Uterus (tissue), 4 donors: ENCODE measurements at places on chromosomes 2 and 18.
A peak's percentile ranks its signal among the peaks of the same experiment; 100 is the strongest.

GRCh38 chr2:230569298-230569697 lies 143.3 kb upstream of the CAB39 start:
- H3K4me3 ChIP-seq = no peak overlapping the region
- no peak for DNase-seq
- no peak overlapping the region for H3K27ac ChIP-seq
- H3K36me3 ChIP-seq = no peaks in the 10 kb centered on the region

DNA sequence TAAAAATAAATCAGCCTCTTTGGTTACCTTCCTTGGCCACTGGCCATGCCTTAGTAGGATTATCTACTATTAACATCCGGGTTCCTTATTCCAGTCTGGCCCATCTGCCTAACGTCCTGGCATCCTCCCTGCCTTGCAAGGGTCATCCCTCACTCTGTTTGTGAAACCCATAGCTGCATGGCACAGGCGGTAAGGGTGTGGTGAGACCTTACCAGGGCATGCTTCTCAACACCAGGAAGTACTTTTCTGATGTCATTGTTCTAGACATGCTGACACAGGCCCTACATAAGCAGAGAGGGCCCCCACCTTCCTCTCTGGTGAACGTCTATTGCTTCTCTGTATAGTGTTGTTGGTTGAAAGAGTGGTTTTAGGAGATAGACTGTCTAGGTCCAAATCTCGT lies 296.8 kb upstream of the SPRED2 start:
- no peak for DNase-seq
- no peaks in the 10 kb centered on the region for H3K27me3 ChIP-seq
- no peak overlapping the region for H3K4me3 ChIP-seq
- no peak overlapping the region for H3K27ac ChIP-seq

GRCh38 chr2:219737270-219737691 lies 109.9 kb downstream of the SLC4A3 start:
- H3K4me3 ChIP-seq = no peak overlapping the region
- H3K27me3 ChIP-seq = no peaks in the 10 kb centered on the region
- DNase-seq = no peak
- H3K27ac ChIP-seq = no peak overlapping the region
- no peaks in the 10 kb centered on the region for H3K36me3 ChIP-seq

DNA sequence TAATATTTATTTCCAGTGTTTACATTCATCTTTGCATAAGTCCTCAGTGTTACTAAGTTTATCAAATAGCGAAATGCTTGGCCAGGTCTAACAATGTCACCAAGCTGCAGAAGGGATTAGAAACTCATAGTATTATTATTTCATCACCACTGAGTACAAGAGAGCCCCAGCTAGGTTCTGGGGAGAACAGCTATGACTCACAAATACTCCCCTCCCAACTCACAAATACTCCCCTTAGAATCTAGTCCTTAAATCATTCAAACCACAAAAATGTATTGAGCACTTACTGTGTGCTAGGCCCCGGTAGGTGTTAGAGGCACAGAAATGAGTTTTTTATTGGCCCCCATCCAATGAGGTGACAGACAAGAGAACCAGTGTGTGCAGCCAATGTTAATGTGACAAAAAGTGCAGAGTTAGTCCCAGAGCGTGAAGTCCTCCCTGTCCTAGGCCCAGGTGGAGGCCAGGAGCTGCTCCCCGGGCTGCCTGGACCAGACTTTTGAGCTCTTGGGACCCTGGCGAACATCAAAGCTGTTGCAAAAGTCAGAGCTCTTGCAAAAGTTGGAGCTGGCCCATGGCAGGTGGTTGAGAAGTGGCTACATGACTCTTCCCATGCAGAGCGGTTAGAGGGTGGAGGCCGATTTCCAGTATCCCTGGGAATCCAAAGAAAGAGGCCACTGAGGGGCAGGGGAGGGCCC lies 9.8 kb downstream of the STEAP3 start:
- no peaks in the 10 kb centered on the region for H3K27me3 ChIP-seq
- H3K27ac ChIP-seq = no peak overlapping the region
- no peak for DNase-seq
- no peak overlapping the region for H3K4me3 ChIP-seq

DNA sequence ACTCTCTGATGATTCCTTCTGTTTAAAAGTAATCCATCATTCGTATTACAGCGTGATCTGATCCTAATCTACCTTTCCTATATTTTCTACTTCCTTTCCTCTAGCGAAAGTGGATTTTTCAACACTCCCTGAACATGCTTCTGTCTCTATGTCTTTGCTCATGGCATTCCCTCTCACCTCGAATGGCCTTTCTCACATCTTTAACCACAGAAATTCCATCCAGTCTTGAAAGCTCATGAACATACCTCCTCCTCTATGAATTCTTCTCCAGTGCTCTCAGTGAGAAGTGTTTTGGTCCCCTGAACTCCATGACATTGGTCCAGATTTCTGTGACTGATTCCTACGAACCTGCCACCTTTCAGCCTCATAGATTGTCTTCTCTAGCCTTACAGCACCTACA lies 323.2 kb downstream of the RAD51AP2 start:
- no peaks in the 10 kb centered on the region for H3K36me3 ChIP-seq
- H3K4me3 ChIP-seq = no peak overlapping the region
- no peaks in the 10 kb centered on the region for H3K4me1 ChIP-seq
- DNase-seq = no peak
- no peak overlapping the region for H3K27ac ChIP-seq
- H3K27me3 ChIP-seq = no peaks in the 10 kb centered on the region

DNA sequence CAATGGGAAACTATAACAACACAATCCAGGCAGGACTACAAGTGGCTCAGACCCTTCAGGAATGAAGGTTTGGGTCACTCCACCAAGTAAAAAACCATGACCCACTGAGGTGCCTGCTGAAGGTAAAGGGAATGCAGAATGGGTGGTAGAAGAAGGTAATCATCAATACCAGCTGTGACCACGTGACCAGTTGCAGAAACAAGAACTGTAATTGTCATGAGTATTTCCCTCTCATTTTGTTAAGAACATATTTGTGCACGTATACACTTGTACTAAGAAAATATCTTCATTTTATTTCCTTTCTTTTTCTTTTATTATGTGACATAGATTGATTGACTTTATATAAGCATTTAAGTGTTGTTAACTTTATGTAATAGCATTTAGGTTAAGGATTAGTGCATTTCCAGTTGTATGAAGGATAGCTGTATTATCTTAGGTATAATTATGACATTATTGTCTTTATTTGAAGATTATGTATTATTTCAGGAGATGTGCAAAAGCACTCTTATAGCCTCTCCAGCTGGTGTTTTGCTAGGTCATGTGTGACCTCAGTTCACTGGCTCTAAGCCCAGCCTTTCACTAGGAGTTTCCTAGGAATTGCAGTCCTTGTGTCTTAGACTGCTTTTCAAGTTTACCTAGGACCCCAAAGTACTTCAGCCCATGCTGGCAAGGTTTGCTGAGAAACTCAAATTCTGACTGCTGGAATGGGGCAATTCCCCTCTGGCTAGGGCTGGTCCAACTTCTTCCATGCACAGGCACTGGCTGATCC lies 125.7 kb upstream of the DPP10 start:
- no peaks in the 10 kb centered on the region for H3K4me1 ChIP-seq
- H3K27me3 ChIP-seq = no peaks in the 10 kb centered on the region
- DNase-seq = no peak

- no peak overlapping the region for H3K4me3 ChIP-seq
- H3K27me3 ChIP-seq = no peaks in the 10 kb centered on the region
- H3K4me1 ChIP-seq = no peaks in the 10 kb centered on the region
Measured at GRCh38 chr2:207328944-207329386, 163.2 kb upstream of the KLF7 start.

DNA sequence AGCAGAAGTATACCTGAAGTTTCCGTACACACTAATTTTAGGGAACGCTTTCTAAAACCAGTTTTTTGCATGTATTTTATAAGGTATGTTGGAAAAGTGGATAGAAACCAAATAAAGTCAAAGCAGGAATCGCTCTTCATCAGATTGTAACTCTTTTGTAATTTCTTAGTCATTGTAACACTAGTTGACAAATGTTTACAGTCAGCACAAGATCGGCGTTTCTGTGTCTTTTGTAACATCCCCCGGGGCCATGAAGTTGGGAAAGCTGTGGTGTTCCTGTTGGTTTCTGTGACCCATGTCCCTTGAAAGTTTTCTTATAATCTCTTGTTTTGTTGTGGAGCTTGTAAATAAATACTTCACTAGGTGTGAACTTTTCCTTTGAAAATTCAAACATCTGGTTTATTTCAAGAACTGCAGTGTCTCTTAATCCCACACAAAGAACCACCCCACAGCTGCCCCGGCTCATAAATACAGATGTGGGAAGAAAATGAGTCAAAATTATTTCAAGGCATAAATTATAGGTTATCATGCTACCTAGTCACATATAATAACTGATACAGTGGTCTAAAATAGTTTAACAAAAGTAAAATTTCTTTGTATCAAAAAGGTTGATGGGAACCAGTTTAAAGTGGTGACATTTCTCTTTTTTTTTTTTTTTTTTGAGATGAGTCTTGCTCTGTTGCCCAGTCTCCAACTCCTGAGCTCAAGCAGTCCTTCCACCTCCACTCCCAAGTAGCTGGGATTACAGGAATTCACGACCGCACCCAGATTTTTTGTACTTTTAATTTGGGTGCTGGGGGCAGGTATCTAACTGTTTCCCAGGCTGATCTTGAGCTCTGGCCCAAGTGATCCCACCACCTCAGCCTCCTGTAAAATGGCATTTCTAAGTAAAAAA lies 751 bp upstream of the NMI start:
- peak overlapping the region; percentile 67 for H3K4me3 ChIP-seq
- H3K27ac ChIP-seq = peak overlapping the region; percentile 92
- no peaks in the 10 kb centered on the region for H3K36me3 ChIP-seq
- no peaks in the 10 kb centered on the region for H3K4me1 ChIP-seq
- no peaks in the 10 kb centered on the region for H3K27me3 ChIP-seq

- peaks cover 5% of the 10 kb centered on the region for H3K4me1 ChIP-seq
- no peaks in the 10 kb centered on the region for H3K27me3 ChIP-seq
- peak overlapping the region; percentile 96 for H3K27ac ChIP-seq
- DNase-seq = peak; percentile 88
Measured at GRCh38 chr18:48161191-48161910, 230.9 kb upstream of the SMAD2 start.

- DNase-seq = peak; percentile 44
- no peaks in the 10 kb centered on the region for H3K27me3 ChIP-seq
- H3K4me3 ChIP-seq = no peak overlapping the region
- peaks cover 9% of the 10 kb centered on the region for H3K4me1 ChIP-seq
Measured at GRCh38 chr18:3596637-3597384, 146.8 kb downstream of the TGIF1 start.

DNA sequence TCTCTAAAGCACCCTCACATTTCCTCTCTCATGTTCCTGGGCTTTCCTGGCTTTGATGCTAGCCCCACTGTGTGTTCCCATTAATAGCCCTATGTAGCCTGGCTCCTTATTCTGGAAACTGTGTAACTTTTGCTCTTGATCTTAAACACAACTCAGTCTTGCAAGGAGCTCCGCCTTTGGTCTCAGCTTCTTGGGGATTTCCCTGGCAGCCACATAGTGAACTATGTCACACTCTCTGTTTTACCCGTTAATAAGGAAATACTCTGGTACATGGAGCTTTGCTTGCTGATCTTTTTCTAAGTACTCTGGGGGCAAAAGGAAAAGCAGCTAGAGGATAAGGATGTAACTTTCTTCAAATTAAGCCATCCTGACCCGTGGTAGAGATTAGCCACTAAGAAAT lies 259.3 kb downstream of the NEDD4L start:
- H3K27ac ChIP-seq = no peak overlapping the region
- H3K4me3 ChIP-seq = no peak overlapping the region
- no peak for DNase-seq
- H3K27me3 ChIP-seq = no peaks in the 10 kb centered on the region

- no peaks in the 10 kb centered on the region for H3K36me3 ChIP-seq
- H3K27ac ChIP-seq = no peak overlapping the region
- DNase-seq = no peak
- H3K27me3 ChIP-seq = no peaks in the 10 kb centered on the region
- no peak overlapping the region for H3K4me3 ChIP-seq
- no peaks in the 10 kb centered on the region for H3K4me1 ChIP-seq
Measured at GRCh38 chr2:84435345-84436025, 23.6 kb downstream of the SUCLG1 start.

- H3K36me3 ChIP-seq = no peaks in the 10 kb centered on the region
- no peak for DNase-seq
- no peak overlapping the region for H3K4me3 ChIP-seq
- H3K4me1 ChIP-seq = no peaks in the 10 kb centered on the region
- no peak overlapping the region for H3K27ac ChIP-seq
- no peaks in the 10 kb centered on the region for H3K27me3 ChIP-seq
Measured at GRCh38 chr18:79746730-79747129, 51.0 kb upstream of the KCNG2 start.

- no peaks in the 10 kb centered on the region for H3K36me3 ChIP-seq
- no peak for DNase-seq
- no peak overlapping the region for H3K27ac ChIP-seq
- no peak overlapping the region for H3K4me3 ChIP-seq
- H3K4me1 ChIP-seq = no peaks in the 10 kb centered on the region
- no peaks in the 10 kb centered on the region for H3K27me3 ChIP-seq
Measured at GRCh38 chr2:69214898-69215297, 172.1 kb downstream of the GFPT1 start.

DNA sequence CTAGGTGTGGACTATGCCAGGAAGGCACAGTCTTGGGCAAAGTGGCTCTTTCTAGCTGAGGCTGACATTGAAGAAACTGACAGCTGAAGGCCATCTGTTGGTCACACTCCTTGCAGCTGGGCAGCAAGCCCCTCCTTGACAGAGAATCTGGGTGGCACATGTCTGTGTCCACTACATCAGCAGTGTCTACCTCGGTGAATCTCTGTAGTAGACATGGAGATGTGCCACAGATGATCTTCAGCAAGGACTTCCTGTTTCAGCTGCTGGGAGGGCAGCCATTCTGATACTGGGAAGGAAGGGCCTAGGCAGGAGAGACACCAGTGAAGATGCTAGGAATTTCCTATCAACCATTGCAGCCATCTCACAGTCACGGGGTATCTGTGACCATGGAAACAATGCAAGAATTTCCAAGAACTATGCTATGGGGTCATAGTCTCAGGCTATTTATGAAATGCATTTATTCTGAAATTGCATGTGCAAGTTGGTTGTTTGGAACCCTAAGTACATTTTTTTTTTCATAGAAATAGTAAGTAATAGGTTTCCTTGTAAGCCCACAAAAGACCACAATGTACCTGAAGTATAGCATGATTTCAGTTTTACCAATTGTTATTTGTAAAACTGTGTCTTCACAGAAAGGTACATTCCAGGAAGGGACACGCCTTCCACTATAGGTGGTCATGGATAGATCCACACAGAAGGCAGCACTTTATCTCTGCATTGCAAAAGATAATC lies 63.8 kb upstream of the DARS1 start:
- no peaks in the 10 kb centered on the region for H3K4me1 ChIP-seq
- DNase-seq = no peak
- H3K27me3 ChIP-seq = no peaks in the 10 kb centered on the region
- no peak overlapping the region for H3K4me3 ChIP-seq

GRCh38 chr18:49747876-49748275 lies 65.5 kb downstream of the ACAA2 start:
- no peak overlapping the region for H3K4me3 ChIP-seq
- DNase-seq = no peak
- H3K27me3 ChIP-seq = no peaks in the 10 kb centered on the region
- no peak overlapping the region for H3K27ac ChIP-seq
- H3K36me3 ChIP-seq = no peaks in the 10 kb centered on the region

DNA sequence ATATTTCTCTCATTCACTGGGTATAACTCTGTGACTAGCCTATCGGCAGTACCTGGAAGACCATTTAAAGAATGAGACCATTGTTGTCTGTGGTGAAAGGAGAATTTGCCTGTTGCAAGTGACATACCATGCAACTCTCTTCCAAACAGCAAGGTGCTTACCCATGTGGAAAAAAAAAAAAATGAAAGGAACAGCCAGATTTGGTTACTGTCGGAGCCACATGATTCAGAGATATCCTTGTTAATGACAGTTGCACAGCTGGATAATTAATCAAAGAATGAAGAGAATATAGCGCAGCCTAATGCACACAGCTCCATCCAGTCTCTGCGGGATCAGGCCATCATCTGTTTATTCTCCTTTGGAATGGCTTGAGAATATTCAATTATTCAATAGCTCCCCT lies 141.8 kb downstream of the HRH4 start:
- DNase-seq = no peak
- no peak overlapping the region for H3K4me3 ChIP-seq
- H3K4me1 ChIP-seq = no peaks in the 10 kb centered on the region
